ENCODE measurements at places on chromosomes 13 and 19.

- DNase-seq: no peak
Measured at GRCh38 chr19:47631681-47632446, 22.9 kb downstream of the BICRA start.

GRCh38 chr13:73957889-73958288 is 176.3 kb downstream of the KLF12 start:
- no peak for DNase-seq

- no peak for DNase-seq
Measured at GRCh38 chr13:112346899-112347229, 29.3 kb upstream of the SPACA7 start.

DNA sequence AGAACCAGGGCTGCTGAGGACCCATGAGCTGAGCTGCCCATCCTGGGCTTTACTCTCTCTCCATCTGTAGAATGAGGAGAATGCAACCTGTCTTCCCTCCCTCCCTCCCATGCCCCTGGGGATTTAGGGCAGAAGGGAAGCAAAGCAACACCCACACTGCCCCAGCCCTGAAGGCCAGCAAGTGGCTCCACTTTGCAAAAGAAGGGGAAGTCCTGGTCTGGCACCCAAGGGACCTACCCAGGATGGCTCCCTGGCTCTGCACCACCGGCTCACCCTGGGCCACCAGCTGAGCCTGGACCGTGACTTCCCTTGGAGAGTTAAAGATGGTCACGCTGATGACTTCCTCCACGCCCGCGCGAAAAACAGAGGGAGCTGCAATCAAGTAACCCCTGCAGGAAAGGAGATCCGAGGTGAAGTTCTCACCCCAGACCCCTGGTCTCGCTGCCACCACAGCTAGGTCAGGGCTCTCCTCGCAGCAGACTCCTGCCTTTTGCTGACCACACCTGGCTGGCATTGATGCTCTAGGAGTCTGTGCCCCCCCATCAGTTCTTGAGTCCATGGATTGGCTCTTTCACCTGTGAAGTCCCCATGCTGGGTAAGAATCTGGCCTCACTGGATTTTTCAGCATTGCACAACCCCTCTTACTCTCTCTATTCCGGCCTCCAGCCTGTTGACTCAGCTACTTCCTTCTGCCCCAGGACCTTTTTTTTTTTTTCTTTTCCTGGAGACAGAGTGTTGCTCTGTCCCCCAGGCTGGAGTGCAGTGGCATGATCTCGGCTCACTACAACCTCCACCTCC is 4.6 kb downstream of the CPAMD8 start:
- no peak for DNase-seq

DNA sequence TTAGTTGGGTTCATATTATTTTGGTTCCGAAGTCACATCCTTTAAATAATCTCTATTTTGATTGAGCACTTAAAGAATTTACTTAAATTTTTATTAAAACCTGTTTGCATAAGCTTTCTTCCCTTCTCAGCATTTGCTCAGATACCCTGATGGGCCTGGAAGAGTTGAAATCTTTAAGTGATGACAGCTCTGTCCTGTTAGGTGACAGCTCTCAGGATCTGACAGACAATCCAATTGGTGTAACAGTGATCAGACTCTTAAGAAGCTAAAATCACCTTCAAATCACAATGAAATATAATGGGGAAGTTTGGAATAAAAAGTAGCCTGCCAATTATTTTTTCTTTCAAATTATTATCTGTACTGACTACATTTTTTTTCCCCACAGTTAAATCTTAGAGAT is 284.4 kb downstream of the LMO7 start:
- DNase-seq: no peak

DNA sequence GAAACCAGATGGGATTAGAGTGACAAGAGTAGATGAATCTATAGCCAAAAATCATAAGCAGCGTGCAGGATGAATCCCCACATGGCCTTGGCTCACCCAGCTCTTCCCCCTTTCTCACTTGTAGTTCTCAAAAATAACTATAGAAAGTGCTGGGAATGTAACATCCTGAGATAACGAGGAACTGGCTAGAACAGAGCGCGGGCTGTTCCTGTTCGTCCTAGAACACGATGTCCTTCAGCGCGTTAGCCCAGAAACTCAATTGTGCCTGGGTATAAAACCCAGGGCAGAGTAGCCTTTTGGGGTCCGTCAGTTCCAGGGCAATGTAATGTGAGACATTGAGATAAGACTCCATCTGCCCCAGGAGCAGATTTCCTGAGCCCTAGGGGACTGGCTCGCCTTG is 326.2 kb downstream of the TSHZ3 start:
- no peak for DNase-seq

DNA sequence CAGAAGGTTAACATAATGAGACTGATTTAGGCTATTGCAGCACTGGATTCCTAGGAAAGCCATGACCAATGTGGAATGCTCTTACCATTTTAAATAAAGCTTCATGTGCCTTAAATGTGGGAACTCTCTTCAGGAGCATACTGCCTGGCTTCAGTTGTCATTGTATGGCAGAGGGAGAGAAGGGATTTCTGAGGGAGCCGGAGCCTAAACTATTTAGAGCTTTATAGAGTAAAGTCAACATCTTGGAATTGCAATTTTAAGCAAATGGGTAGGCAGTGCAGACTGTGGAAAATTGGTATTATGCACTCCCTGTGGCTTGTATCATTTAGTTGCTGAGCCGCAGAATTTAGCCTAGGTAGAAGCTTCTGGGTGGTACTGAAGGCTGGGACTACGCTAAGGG is 2041.4 kb downstream of the PCDH9 start:
- DNase-seq: no peak

- no peak for DNase-seq
Measured at GRCh38 chr13:80712026-80712425, 371.1 kb upstream of the SPRY2 start.

- no peak for DNase-seq
Measured at GRCh38 chr19:6087074-6087571, 23.2 kb downstream of the RFX2 start.

GRCh38 chr19:33383720-33384292 is 10.3 kb downstream of the CEBPG start:
- no peak for DNase-seq

Data from amygdala (tissue), 56 donors.